ENCODE measurements at places on chromosomes 1 and 21. TPM values are rescaled to one million over a fixed set of nuclear protein-coding genes. Genes with fewer than 3 reads are reported as not detected.

GRCh38 chr1:184483101-184483683, 96.4 kb downstream of the C1orf21 start:
- peak; percentile 67 for DNase-seq

DNA sequence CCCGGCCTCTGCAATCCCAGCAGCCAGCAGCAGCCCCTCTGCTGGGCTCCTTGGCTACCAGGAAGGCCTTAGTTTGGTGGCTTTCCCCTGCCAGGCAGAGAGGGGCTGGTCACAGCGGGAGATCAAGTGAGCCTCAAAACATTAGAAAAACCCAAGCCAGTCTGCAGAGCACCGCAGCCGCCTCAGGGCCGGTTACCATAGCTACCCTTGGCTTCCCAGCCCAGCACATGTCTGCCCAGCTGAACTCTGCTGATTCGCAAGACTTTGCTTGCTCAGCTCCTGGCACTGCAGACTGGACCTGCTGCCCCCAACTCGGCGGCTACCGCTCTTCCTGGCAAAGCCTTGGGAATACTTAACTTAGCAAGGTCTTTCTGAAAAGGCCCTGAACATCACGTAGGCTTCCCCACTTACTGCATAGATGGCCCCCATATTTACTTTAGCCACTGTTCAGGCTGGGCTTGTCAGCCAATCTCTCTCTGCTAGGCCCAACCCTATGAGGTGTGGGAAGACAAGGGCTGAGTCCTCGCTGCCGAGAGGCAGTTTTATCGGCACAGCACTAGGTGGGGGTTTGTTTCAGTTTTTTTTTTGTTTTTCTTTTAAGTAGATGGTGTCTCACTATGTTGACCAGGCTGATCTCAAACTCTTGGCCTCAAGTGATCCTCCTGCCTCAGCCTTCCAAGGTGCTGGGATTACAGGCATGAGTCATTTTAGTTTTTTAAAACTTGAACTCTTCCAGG, 28.6 kb upstream of the PLEKHG5 start:
- DNase-seq = no peak

DNA sequence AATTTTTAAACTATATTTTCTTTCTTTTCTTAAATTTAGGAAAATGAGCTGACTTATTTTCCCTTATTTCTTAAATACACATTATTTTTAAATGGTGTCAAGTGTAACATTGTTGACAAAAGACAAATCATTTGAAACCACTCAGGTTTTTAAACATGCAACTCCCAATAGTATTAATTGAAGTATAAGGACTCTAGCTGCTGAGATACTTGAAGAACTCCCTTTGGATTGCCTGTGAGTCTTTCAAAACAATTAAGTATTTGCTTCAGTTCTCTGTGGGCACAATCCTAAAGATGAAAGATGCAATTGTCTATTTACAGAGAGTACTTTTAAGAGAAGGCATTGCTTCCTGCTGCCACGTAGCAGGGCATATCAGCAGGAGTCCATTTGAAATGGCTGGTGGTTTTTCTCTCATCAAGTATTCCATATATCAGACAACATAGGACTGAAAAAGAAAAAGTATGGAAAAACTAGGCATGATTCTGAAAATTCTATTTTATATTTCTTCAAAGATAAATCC, 373.4 kb downstream of the NEGR1 start:
- no peak for DNase-seq

GRCh38 chr21:36478207-36478701, 1.7 kb downstream of the CLDN14 start:
- no peak for DNase-seq

GRCh38 chr1:162699366-162699765, 67.1 kb downstream of the DDR2 start:
- no peak for DNase-seq

DNA sequence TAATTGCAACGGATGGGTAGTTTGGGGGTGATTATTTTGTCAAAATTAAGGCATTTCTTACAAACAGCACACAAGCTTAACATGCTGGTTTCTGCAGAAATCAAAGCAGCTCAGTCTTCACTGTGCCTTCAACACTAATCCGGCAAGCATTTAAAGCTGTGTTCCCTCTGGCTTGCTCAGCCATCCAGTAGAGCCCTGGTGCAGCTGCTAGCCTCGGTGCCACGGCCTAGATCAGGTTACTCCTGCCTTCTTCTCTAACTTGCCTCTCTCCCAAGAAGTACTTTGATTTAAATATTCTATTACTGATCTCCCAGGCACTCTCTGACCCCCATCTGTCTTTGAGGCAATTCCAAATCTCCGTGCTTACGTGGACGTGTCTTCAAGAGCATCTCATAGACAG, 85.6 kb downstream of the GREM2 start:
- no peak for DNase-seq

DNA sequence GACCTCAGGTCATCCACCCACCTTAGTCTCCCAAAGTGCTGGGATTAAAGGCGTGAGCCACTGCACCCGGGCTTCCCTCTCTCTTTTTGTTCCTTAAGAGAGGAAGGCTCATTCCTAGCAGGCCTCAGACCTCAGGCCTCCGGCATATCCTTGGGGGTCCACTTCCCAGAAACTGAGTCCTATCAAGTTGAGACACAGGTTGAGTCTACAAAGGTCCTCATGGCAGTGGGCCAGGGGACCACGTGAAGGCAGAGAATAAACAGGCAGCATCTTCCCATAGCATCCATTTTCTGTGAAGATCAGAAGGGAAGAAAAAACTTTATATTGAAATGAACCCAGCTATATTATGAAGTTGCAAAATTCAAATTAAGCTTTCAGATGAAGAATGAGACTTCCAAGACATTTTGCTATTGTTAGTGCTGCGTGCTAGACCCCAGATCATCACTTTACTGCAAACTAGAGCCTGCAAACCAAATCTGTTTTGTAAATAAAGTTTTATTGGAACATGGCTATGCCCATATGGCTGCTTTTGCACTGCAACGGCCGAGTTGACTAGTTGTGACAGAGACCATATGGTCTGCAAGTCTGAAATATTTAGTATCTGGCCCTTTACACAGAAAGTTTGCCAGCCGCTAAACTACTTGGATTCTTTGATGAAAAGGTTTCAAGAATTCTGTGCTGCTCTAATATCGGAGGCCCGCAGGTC, 3.5 kb upstream of the CELA2A start:
- DNase-seq = no peak

GRCh38 chr1:24635195-24635843, 7.8 kb upstream of the SRRM1 start:
- DNase-seq = no peak

GRCh38 chr21:25845729-25846256, 111.0 kb downstream of the GABPA start:
- no peak for DNase-seq

- no peak for DNase-seq
Measured at GRCh38 chr1:206892351-206892984, 4.8 kb upstream of the IL24 start.

GRCh38 chr1:48725341-48726046, 51.2 kb downstream of the BEND5 start:
- DNase-seq = no peak

GRCh38 chr1:153352523-153352922, 3.9 kb upstream of the PGLYRP4 start:
- peak; percentile 79 for DNase-seq

DNA sequence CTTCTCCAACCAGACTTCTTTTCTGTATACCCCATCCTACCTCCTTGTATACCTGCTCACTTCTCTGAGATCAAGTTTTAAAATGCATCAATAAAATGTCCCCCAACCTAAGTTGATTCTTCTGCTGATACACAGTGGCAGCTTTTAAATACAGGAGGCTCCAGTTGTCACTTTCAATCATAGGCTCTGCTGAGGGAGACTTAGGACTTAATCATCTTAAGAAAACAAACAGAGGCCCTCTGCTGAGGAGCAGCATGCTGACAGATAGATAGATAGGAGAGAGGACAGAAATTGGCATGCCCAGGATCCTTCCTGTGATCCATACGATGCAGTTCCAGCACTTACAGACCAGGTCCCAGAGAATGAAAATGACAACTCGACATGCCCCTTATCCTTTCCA, 311.0 kb upstream of the PROX1 start:
- DNase-seq = no peak

- peak; percentile 52 for DNase-seq
Measured at GRCh38 chr1:65148548-65149350, 746 bp downstream of the AK4 start.

DNA sequence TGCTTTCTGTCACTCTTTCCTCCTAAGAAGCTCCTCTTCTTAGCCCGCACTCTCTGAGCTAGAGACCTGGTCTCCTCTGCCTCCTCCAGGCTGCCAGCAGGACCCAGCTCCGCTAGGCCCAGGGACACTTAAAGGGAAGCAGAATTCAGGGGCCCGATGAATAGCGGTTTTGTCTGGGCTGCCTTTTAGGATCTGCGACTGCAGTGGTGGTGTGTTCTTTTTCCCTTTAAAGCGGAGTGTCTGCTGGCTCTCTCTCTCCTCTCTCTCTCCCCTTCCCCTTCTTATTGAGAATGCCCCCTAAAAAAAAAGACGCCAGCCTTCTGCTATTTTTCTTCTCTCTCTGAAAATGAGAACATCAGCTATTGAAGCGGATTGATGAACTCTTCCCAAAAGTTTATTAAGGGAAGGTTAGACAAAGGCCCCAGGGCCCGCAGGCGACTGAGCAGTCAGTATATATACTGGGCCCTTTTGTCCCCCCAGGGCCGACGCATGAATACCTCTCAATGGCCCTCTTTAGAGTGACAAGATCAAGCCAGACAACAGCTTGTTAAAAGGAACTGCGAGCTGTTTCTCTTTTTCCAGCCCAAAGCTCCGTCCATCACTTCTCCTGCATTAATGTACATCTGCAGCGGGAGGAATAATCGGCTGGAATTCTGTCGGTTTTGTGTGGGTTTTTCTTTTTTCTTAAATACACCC, 27.0 kb downstream of the PAX7 start:
- DNase-seq = no peak

DNA sequence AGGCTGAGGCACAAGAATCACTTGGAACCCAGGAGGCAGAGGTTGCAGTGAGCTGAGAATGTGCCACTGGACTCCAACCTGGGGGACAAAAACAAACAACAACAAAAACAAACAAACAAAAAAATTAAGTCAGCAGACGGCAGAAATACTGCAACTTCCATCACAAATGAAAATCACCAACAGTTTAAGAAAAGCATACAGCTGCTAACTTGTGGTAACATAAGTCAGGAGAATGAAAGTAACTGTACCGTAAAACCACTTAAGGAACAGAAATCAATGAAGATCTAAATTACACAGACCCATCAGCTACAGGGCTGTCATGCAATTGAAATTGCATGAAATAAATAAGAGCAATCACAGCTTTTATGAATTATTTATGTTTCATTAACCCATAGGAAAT, 25.0 kb downstream of the MCOLN2 start:
- DNase-seq = no peak

- no peak for DNase-seq
Measured at GRCh38 chr1:247557926-247558674, 9.2 kb downstream of the GCSAML start.

DNA sequence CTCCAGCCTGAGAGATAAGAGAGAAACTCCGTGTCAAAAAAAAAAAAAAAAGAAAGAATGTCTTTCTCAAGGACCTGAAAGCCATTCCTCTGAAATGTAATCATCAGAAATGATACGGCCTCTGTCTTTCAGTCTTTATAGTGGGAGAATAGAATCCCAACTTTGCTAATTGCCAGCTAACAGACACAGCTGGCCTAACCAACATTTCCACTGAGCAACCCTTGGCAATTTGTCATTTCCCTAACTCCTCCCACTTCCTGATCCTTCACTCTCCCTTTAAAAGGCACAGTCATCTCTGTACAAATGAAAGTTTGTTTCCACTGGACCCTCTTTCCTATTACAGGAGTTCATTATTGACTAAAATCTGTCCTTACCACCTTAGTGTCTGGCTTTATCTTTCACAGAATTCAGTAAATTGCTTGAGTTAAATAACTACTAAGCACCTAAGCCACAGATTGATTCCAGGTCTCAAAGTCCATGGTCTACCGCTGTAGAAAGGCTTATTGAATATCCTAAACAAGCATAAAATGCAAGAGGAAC, 4.3 kb upstream of the CBR1 start:
- no peak for DNase-seq

DNA sequence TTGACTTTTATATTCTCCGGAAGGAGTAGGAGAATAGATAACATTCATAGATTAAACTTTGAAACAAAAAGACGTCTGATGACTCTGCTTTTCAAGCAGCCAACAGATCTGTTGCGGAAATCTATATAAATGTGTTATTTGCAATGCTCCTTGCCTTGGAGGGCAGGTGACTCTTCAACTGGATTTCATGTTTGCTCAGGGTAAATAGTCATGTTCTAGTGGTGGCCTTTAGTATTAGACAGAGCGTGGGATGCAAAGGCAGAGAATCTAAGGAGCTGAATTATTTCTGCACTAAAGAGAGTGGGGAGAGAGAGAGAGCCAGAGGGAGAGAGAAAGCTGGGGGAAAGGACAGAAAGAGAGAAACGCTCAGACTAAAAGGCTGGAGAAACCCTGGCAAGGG, 454.3 kb downstream of the AJAP1 start:
- DNase-seq = no peak

DNA sequence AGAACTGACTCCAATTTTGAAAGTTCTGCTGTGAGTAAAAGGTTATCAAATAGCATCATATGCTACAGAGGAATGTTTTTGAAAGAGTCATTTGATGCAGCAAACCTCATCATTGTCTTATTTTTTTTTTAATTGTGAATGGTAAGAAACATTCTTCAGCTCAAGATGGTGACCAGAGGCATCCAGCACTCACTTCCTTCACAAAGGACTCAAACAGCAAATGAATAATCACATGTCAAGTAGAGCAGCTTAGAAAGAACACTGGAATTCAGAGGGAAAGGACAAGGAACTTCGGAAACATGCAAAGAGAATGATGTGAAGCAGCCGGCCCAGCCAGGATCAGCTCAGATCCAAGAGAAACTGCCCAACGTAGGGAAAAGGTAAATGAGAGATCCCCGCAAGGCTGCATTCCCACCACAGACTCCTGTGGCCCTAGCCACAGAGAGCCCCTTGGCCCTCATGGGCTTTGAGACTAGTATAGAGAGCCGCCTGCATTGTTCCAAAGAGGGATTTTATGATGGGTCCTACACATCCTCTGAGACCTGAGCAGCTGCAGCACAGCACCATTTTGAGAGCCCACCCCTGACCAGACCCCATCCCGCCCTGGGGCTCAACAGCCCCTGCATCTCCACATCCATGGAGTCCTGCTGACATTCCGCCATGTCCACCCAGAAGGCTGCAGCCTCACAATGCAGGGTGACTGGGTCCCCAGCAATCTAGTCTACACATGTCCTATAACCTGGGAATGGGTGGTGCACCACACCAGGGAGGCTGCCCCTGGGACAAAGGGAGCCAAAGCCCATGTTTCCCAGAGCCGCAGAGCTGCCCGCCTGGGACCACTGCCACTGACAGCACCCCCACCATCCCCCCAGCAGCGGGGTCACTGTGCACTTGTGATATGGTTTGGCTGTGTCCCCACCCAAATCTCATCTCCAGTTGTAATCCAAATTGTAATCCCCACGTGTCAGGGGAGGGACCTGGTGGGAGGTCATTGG, 21.2 kb upstream of the UTS2 start:
- no peak for DNase-seq

GRCh38 chr1:232138044-232138443, 491.9 kb downstream of the SIPA1L2 start:
- no peak for DNase-seq

GRCh38 chr21:41090981-41091380, 77.0 kb upstream of the BACE2 start:
- DNase-seq = peak; percentile 38

S100A7 gene
- not detected for total RNA-seq

CDA gene
- 5.3 TPM for total RNA-seq

NBL1 gene
- total RNA-seq = 126 TPM

CAMK2N1 gene
- 43.0 TPM for total RNA-seq

TPTE gene
- not detected for total RNA-seq

AMY2B gene
- total RNA-seq = 23.5 TPM

CDC20 gene
- 2.4 TPM for total RNA-seq

ATP1A4 gene
- 1.1 TPM for total RNA-seq

PIGR gene
- total RNA-seq = 813 TPM

RAB42 gene
- 7.0 TPM for total RNA-seq

Data from lower lobe of right lung (tissue), 2 donors.